ENCODE measurements at places on chromosomes 13 and 19. TPM values are rescaled to one million over a fixed set of nuclear protein-coding genes. Genes with fewer than 3 reads are reported as not detected.

DNA sequence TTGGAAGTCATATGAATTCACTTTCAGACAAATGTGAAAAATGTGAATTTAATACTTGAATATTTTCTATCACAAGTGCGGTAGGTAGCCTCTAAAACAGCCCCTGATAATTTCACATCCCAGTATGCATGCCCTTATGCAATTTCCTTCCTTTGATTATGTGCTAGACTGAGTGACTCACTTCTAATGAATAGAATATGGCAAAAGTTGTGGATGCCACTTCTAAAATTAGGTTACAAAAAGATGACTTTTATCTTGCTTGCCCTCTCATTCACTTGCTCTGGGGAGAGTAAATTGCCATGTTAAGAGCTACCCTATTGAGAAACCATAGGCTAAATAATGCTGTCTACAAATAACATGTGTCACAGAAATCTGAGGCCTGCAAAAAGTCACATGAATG, 402.5 kb upstream of the PCDH9 start:
- no peak for DNase-seq

- DNase-seq: no peak
These were observed 385.2 kb downstream of the PCDH9 start for GRCh38 chr13:66844933-66845332.

DNA sequence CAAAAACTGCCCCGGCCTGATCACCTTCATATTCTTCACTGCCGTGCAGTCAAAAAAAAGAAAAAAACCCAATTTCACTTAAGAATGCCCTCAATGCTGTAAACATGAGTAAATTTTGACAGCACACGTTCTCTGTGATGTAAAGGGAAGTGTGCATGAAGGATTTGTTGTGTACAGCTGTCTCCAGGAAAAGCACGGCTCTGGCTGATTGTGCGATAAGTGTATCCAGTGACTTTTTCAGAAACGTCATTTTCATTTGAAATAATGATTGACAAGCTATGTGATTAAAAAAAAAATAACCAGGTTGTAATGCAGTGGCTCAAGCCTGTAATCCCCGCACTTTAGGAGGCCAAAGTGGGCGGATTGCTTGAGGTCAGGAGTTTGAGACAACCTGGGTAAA, 39.6 kb downstream of the ANKRD10 start:
- DNase-seq: no peak

GRCh38 chr19:11405846-11406643, 13.1 kb downstream of the RGL3 start:
- no peak for DNase-seq

The UPK1A gene
- 0.32 TPM for polyA plus RNA-seq

The THSD1 gene
- 2.2 TPM for polyA plus RNA-seq

DNA sequence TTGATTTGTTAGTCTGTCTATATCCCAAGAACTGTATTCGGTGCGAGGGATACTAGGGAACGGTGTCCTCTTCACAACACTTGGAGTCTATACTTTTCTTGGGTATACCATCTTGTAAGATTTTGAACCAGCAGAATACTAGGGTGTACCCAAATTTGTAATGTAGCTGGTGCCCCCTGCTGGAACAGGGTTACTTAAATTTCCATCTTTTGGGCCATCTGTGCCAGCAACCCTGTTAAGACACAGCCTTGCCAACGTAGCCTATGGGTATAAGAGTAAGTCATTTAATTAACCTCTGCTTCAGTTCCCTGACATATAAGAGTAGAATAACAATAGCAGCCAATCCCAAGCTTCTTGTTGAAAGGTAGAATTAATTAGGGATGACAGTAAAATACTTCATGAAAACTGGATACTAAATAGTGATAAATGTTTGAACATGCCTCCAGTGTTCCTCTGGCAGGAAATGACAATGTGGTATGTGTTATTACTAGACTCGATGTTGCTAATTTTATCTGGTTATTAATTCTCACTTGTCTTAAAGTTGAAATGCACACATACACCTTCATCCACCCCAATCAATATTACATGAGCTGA, 607.6 kb downstream of the FGF9 start:
- peak; percentile 66 for DNase-seq

The GDF15 gene
- polyA plus RNA-seq: 154 TPM

- DNase-seq: no peak
These were observed 15.4 kb upstream of the METTL21C start for GRCh38 chr13:102710261-102710679.

GRCh38 chr13:40272776-40273139, 393.7 kb downstream of the FOXO1 start:
- no peak for DNase-seq

The SIGLEC10 gene
- 0.34 TPM for polyA plus RNA-seq

- DNase-seq: no peak
These were observed 19.8 kb upstream of the CEACAM4 start for GRCh38 chr19:41646589-41647204.

The KIR3DL1 gene
- not detected for polyA plus RNA-seq

DNA sequence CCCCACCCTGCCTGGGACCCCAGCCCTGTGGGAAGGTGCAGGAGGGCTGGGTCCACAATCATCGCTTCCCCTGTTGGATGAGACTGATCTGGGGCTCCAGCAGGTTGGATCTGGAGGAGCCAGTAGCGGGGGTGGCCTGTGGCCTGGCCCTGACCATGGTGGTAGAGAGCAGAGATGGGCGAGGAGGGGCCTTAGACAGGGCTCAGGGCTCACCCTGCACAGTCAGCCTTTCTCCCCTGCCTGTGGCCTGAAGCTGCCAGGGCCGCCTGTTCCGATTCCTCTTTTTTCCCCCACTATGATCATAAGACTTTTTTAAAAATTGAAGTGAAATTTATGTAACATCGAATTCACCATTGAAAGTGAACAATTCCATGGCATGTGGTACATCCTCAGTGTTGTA, 18.2 kb downstream of the SIN3B start:
- no peak for DNase-seq

DNA sequence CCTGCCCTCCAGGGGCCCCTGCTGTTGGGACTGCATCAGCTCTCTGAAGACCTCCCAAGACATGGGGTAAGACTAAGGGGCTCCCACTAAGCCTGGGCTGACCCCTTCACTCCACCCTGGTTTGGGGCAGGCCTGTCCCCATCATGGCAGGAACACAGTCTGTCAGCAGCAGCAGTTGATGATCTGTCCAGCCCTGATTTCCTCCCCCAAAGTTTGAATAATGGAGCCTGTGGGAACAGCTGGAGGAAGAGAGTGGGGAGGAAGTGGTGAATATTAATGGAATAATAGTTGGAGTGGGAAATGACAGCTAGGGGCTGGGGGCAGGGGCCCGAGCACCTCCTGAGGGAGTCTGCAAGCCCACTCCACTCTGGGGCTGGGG, 1.3 kb upstream of the B3GNT8 start:
- DNase-seq: no peak

- DNase-seq: no peak
These were observed 1158.0 kb upstream of the SPRY2 start for GRCh38 chr13:81498969-81499368.

The PPM1N gene
- 0.69 TPM for polyA plus RNA-seq

DNA sequence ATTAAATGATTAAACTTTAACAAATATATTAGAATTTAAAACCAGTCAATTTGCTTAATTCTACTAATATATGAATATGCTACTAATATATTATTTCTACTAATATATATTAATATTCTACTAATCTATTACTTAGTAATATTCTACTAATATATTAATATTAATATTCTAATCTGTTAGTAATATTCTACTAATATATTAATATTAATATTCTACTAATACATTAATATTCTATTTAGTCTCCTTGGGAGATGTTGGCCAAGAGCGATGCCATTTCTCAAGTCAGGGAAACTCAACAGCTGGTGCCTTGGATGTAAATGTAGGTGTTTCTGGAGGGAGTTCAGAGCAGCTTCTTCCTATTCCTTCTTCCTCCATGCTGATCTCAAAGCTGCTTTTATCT, 259.2 kb upstream of the TMTC4 start:
- DNase-seq: no peak

DNA sequence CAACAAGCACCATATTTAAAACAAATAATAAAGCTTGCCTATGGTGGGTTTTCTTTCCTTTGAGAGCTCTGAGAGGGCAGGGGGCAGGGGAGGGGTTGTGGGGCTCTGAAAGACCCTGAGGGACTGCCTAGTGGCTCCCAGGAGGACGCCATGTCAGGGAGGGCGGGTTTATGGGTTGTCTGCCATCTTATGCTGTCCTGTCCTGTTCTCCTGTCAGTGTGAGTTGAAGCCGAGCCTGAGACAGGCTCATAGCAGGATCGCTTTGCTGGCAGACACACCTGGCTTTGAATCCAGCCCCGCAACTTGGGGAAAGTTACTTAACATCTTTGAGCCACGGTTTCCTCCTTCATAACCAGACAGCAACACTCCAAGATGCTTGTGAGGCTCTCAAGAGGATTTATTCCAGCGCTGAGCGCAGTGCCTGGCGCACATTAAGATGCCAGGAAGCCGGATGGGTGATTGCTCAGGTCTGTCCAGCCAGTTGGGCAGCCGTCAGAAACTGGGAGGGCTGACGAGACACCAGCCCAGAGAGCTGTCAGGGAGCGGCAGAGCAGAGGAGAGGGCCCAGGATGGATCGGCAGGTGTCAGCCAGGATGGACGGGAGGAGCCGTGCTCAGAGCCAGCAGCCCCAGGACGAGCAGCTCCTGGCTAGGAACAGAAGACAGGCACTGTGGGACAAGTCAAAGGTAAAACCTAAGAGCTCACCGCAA, 36.8 kb upstream of the C1QTNF9 start:
- no peak for DNase-seq

GRCh38 chr19:9431475-9431874, 3.9 kb downstream of the ZNF266 start:
- DNase-seq: peak; percentile 48

- DNase-seq: peak; percentile 86
These were observed at the start of gene SPINT2 for GRCh38 chr19:38264486-38265212. Gene SPINT2 (plus strand): TSS chr19:38264573. CDS start chr19:38264893, 320 bp downstream.

DNA sequence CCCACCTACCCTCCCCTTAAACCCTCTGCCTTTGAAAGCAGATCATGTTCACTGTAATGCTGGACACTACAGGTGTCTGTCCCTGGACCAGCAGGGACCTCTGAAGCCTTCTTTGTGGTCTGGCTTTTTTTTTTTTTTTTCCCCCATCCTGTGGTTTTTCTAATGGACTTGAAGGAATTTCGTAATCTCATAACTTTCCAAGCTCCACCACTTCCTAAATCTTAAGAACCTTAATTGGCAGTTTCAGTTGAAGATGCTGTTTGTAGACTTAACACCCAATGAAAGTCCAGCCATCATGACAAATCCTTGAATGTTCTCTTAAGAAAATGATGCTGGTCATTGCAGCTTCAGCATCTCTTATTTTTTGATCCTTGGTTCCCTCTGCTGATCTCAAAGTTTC, 45.0 kb upstream of the LRCH1 start:
- DNase-seq: no peak

The ERICH6B gene
- not detected for polyA plus RNA-seq

The C19orf73 gene
- 3.9 TPM for polyA plus RNA-seq

The TRPC4 gene
- polyA plus RNA-seq: 0.62 TPM

DNA sequence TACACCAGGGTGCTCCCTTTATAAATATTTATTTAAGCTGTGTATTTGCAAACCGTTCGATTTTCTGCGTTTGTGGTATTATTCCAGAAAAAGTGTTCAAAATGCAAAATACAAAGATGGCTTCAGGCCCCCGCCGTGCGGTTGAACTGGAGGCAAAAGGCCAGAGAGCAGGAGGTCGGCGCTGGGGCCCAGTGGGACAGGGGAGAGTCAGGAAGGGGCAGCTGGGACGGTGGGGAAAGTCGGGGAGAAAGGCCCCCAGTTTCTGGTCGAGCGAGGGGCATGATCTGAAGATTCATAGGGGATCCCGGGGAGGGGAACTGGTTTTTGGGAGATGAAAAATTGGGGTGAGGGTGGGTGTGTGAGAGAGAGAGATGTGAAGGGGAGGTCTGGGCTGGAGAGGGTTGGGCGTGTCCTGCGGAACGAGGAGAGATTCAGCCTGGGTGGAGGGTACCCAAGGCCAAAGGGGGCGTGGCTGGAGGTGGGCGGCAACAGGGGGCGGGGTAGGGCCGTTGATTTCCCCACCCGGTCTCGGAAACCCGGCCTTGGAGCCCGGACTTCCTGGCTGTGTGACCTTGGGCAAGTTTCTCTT, 678 bp downstream of the ISOC2 start:
- peak; percentile 92 for DNase-seq

DNA sequence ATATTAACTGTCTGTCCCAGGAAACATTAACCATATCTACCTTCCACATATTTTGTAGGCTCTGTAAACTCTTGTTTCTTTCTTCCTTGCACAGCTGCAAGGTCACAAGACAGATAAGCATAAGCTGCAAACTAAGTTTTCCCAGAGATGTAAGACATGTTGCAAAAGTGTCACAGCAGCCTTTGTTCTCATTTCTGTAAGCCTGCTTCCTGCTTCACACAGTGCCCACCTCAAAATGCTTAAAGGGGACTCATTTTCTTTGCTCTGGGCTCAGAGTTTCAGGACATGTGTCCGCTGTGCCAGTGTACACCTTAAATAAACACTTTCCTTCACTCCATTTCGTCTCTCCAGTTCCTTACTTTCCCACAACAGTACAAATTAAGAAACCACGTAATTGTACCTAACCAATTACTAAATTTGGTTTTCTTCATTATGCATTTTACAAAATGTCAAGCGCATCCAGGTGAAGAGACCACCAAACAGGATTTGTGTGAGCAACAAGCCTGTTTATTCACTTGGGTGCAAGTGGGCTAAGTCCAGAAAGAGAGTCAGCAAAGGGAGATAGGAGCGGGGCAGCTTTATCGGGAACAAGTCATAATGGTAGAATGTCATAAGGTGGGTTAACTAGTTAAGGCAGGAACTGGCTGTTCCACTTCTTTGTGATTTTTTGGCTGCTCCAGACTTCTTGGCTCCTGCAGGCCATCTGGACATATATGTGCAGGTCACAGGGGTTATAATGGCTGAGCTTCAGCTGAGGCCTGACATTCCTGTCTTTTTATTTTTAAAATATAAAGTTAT, 12.7 kb upstream of the ZNF431 start:
- no peak for DNase-seq

- DNase-seq: no peak
These were observed 57.6 kb upstream of the MEDAG start for GRCh38 chr13:30848332-30849027.

The DAND5 gene
- not detected for polyA plus RNA-seq

- DNase-seq: no peak
These were observed 8.1 kb upstream of the THSD1 start for GRCh38 chr13:52414051-52414450.

All from kidney (tissue), 22 donors.